ENCODE measurements at places on chromosomes 3 and 15.

- DNase-seq = no peak
Observed at GRCh38 chr15:75532413-75533250, 46.5 kb downstream of the PTPN9 start.

GRCh38 chr3:176587089-176587488 is 610.2 kb downstream of the TBL1XR1 start:
- no peak for DNase-seq

- no peak for DNase-seq
Observed at GRCh38 chr3:186264608-186265400, 97.2 kb downstream of the DGKG start.

GRCh38 chr3:182292591-182292990 is 500.7 kb upstream of the ATP11B start:
- DNase-seq = no peak

GRCh38 chr3:49805367-49805782 is 2.3 kb downstream of the INKA1 start:
- no peak for DNase-seq

DNA sequence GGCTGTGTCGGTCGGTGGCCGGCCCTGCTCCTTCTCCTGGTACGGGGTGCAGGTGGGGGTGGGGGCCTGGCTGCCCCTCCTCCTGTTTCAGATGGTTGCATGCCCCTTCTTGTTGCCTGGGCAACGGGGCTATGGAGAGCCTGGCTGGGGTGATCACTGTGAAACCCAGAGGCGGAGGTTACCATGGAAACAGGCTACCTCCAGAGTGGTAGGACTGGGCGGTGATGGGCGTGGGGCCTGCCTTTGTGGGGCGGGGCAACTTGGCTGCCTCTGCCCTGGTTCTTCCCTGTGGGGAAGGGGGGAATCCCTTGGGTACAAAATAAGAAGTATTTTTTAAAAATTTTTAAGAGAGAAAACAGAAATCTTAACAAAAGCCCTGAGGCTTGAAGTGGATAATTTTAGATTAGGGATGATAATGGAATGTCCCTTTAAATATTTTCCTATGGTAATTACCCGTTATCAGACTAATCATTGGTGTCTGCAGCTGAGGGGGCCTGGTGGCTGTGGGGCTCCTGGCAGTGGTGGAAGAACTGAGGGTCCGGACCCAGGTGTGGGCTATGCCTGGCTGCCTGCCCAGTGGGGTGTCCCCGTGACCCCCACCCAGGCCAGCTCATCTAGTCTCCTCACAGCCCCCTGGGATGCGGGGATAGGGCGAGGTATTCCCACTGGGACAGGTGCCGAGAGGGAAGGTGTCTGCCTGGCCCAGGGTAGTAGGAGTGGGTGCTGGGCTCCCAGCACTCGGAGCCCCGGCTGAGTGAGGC is 32.5 kb downstream of the PLXNA1 start:
- DNase-seq = no peak

- DNase-seq = no peak
Observed at GRCh38 chr3:73745526-73746191, 120.9 kb upstream of the PDZRN3 start.

DNA sequence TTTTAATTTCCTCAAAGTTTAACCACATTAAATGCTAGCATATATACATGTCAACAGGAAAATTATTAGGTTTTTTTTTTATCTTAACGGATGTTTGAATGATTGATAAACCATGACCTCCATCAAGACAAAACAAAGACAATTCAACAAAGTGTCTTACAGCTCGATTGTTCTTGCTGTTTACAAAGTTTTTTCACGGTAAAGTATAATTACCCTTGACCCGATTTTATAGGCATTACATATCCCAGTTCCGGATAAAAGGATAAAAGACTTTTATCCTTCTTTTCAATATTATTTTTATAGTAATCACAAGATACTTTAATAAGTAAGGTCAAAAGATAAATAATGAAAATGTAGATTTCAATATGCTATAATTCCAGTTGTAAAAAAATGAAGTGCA is 96.9 kb downstream of the RORA start:
- DNase-seq = no peak

DNA sequence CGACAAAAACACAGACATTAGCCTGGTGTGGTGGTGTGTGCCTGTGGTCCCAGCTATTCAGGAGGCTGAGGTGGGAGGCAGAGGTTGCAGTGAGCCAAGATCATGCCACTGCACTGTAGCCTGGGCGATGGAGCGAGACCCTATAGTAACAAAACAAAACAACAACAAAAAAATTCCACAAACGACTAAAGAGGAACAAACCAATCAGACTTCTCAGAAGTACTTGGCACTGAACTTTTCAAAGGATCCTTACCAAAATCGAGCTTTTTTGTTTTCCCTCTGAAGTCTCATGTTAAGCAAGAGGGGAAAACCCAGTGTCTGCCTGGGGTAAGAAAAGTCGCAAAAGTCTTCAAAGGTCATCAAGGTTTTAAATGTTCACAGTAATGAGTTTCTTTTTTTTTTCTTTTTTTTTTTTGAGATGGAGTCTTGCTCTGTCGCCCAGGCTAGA is 30.1 kb upstream of the TFRC start:
- no peak for DNase-seq

DNA sequence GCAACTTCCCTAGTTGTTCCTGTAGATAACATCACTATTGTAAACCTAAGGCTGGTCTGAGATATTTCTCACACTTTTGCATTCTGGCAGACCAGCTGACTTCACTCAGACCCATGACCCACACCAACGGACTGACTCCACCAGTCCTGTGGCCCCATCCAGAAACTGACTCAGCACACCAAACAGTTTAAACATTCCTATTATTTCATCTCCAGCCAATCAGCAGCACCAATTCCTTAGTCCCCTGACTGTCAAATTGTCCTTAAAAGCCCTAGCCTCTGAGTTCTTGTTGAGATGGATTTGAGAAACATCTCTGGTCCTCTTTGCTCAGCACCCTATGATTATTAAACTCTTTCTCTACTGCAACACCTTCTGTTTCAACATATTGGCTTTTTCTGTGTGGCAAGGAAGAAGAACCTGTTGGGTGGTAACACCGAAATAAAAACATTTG is 12.2 kb upstream of the IDH2 start:
- DNase-seq = no peak

DNA sequence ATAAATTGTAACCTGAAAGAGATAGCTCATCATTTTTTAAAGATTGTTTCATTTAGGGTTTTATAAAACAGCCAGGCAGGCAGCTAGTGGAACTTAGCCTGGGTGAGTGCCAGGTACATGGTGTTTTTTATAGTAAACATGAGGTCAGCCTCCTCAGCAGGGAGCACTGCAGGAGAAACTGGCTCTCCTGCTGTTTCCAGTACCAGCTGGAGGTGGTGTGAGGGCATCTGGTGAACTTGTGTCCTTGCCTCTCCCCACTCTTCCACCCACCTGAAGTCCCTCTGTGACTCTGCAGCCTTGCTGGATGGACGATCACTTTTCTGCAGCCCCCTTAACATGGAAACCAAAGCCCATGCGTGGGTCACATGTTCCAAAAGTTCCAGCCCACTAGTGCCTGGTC is 128.4 kb downstream of the FAM174B start:
- DNase-seq = no peak

- no peak for DNase-seq
Observed at GRCh38 chr15:58115692-58116091, 22.5 kb upstream of the AQP9 start.

- DNase-seq = no peak
Observed at GRCh38 chr3:81419228-81419627, 342.2 kb downstream of the GBE1 start.

DNA sequence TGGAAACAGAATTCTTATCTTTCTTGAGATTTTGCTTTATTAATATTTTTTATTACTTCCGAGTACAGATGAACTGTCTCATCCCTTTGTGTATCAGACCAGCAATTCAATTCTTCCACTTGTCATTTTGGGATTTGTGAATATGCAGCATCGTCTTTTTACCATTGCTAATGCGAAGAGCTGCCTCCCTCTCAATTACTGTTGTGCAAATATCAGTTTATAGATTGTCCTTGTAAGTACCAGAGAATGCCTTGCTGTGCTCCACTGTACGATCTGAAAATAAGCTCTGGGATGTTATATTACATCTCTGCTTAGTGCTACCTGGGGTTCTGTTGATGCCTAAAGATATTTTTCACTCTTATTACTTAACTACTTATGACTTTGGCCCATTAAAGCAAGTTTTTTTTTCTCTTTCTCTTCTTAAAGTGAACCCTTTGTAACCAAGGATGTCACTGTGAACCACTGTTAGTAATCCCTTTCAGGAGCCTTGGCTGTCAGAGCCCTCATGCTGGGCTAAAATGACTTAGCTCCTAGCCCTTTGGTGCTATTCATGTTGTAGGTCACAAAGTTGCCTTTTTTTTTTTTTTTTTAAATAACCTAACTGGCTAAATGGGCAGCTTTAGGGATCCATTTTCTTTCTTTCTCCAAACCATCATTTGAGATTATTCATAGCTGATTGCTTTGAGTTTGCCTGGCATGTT is 382.9 kb downstream of the FEZF2 start:
- no peak for DNase-seq

GRCh38 chr15:37524601-37525000 is 409.8 kb upstream of the TMCO5A start:
- no peak for DNase-seq

GRCh38 chr3:177961784-177962183 is 574.5 kb upstream of the KCNMB2 start:
- DNase-seq = no peak

DNA sequence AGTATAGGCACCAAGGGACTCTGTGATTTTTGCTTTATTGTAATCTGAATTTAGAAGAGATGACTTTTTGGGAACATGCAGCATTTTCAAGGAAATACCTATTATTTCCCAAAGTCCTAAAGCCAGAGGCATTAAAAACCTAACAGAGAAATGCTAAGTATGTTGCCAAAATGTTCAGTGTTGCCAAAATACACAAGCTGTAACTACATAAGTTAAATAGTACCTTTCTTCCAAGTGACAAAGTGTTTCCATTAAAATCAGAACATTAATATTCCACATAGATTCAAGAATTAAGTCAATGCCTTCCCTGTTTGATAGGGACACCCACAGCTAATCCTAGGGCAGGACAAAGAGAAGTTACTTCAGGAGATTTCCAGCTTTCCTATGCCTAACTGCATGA is 42.0 kb downstream of the MKRN2 start:
- DNase-seq = no peak
